Keratinocyte (primary cell): ENCODE measurements at places on chromosomes 13 and 19.
A peak's percentile ranks its signal among the peaks of the same experiment; 100 is the strongest.

- H3K27me3 ChIP-seq = no peaks in the 10 kb centered on the region
- no peak overlapping the region for H3K4me3 ChIP-seq
- no peaks in the 10 kb centered on the region for H3K36me3 ChIP-seq
- H3K27ac ChIP-seq = no peak overlapping the region
- H3K4me1 ChIP-seq = no peaks in the 10 kb centered on the region
- no peak for DNase-seq
Measured at GRCh38 chr13:65497265-65497664, 1732.9 kb downstream of the PCDH9 start.

DNA sequence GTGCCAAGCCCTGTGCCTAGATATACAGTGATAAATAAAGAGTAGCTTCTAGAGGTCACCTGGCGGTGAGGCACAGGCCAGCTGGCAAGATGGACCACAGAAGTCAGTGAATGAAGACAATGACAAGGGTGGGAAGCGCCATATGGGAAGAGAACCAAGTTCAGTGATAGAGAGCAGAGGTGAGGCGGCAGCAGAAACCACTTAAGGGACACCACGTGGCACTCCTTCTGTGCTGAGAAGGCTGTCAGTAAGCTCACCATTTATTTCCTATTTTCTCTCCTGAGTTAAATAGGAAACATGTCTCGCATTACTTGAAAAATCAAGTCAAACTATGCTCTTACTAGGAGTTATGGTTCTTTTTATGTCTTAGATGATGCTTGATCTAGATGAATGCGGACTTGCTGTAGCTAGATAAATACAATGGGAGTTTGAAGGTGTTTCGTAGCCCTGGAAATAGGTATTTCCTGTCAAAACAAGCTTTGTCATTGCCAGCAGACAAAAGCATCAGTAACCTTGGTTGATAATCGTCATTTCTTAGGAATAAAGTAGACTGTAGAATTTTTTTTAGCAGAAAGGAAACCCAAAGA is 17.8 kb downstream of the ALOX5AP start:
- DNase-seq = no peak
- no peak overlapping the region for H3K4me3 ChIP-seq
- peaks cover 20% of the 10 kb centered on the region for H3K27me3 ChIP-seq
- no peak overlapping the region for H3K27ac ChIP-seq
- no peaks in the 10 kb centered on the region for H3K36me3 ChIP-seq

DNA sequence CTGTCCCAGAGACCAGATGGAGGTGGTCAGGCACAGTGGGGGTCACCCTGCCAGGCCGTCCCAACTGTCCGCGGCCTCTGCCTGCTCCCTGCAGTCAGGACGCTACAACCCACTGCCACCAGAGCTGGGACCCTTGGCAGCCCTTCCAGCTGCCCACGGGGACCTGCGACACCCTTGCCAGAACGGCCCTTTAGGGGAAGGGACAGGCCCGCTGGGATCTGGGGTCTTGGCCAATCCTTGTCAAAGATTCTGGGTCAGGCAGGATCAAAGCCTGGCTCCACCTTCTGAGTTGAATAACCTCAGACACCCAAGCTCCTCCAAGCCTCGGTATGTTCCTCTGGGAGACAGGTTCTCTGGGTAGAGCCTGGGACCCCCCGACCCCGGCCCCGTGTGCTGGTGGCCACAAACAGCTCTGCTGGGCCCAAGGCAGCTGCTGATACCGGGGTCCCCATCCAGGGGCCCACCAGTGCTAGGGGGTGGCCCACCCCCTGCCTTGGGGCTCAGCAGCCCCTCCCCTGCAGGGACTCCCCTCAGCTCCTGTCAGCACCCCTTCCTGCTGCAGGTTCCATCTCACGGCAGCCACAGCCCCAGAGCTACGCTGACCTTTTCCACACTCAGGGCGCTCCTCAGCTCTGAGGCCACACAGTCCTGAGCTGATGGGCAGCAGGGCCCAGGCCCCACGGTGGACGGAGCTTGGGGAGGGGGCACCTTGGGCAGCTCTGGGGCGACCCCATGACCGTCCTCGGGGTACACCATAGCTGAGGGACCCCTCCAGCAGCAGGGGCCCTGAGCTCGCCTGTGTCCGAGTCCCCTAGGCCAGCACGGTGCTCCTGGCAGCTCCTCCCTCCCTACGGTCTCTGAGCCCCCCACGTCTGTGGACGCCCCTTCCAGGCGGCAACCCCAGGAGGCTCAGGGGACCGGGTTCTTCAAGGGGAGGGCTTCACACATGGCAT is 18.4 kb downstream of the SBNO2 start:
- peaks cover 19% of the 10 kb centered on the region for H3K4me1 ChIP-seq
- peaks cover 19% of the 10 kb centered on the region for H3K36me3 ChIP-seq
- no peak overlapping the region for H3K4me3 ChIP-seq
- H3K27ac ChIP-seq = peak overlapping the region; percentile 75

DNA sequence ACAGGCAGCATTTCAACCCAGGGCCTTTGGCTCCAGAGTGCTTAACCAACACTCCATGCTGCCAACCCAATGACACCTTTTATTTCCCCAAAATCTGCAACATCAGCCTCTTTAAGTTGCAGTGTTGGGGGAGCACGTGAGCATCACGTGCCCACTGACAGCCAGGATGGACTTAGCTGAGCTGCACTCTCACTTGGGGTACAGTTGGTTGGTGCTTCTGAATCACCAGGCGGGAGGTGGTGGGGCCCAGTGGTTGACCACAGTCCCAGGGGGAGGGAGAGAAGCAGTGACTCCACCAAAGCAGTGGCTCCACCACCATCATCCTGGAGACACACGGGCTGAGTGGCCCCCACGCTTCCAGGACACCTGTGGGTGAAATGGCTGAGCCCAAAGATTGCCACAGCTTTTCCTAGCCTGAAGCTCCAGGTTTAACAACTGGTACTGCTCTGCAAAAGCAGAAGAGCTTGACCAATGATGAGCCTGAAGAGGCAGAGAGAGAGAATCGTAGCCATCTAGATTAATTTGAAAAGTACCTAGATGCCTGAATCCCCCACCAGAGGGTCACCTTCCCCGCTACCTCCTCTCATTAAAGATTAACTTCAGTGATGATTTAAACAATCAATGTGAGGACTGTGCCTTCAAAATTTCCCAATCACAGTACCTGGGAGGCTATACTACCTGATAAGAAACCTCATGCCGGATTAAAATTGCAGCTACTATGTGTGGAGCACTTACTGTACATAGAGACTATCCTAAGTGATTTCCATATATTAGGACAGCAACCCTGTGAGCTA is 193.8 kb downstream of the FOXO1 start:
- no peaks in the 10 kb centered on the region for H3K4me1 ChIP-seq
- no peaks in the 10 kb centered on the region for H3K27me3 ChIP-seq
- no peaks in the 10 kb centered on the region for H3K36me3 ChIP-seq
- H3K27ac ChIP-seq = no peak overlapping the region

GRCh38 chr19:2732157-2732725 is 7.6 kb downstream of the SLC39A3 start:
- H3K4me3 ChIP-seq = no peak overlapping the region
- H3K36me3 ChIP-seq = peaks cover 13% of the 10 kb centered on the region
- H3K27ac ChIP-seq = no peak overlapping the region

DNA sequence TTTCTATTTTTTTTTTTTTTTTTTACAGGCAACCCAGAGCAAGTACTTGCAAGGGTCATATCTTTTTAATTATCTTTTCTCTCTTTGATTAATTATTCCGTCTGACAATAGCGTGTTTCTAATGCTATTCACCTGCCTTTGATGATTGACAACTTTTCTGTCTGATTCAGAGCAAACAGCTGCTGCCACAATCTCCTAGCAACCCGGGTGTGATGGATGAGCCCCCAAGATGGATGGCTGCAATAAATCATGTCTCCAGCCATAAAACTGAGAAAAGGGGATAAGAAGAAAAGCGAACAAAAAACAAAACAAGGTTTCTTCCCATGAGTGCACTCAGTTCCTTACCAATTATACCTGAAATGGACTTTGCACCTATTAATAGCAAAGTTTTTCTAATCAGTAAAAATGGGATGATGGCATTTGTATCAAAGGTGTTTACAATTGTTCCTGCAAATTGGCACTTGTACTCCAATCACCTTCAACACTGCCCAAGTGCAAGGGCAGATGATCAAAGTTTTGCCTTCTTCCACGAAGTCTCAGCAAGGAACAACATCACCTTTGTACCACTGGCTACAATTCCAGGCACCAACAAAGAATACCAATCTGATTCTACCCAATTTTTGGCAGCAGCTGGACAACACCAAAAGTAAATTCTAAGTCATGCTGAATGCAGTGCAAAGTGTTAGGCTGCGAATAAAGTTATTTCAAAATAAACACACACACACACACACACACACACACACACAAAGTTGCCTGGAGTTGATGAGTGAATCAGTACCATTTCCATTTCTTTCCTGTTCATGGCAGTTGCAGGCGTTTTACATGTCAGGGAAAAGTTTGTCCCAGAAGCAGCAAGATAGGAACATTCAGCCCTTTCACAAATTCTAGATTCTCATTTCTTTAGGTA is 12.0 kb downstream of the TSHZ3 start:
- H3K4me3 ChIP-seq = no peak overlapping the region
- H3K4me1 ChIP-seq = peaks cover 43% of the 10 kb centered on the region
- no peak for DNase-seq
- no peaks in the 10 kb centered on the region for H3K27me3 ChIP-seq
- no peak overlapping the region for H3K27ac ChIP-seq

- H3K4me3 ChIP-seq = no peak overlapping the region
- H3K27me3 ChIP-seq = no peaks in the 10 kb centered on the region
- no peaks in the 10 kb centered on the region for H3K36me3 ChIP-seq
- no peak for DNase-seq
Measured at GRCh38 chr19:8221161-8221560, 12.0 kb downstream of the CERS4 start.

- DNase-seq = no peak
- no peak overlapping the region for H3K27ac ChIP-seq
- H3K36me3 ChIP-seq = no peaks in the 10 kb centered on the region
- H3K4me1 ChIP-seq = no peaks in the 10 kb centered on the region
Measured at GRCh38 chr13:25186187-25186586, 14.1 kb upstream of the AMER2 start.

DNA sequence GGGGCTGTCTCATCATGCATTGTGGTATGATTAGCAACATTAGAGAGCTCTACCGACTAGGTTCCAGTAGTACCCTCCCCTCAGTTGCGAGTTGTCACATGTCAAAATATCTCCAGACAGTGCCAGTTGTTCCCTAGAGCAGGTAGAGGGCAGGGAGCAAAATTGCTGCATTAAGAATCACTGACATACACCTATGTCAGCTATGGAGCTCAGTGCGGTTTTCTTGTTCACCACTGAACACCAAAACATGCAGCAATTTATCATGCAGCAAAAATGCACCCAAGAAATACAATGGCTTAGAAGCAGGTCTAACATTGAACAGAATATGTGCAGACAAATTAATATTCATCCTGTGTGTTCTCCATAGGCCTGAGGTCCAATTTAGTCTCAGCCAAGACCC is 186.9 kb upstream of the STARD13 start:
- H3K4me3 ChIP-seq = no peak overlapping the region
- DNase-seq = peak; percentile 98
- H3K27ac ChIP-seq = peak overlapping the region; percentile 10
- H3K27me3 ChIP-seq = no peaks in the 10 kb centered on the region

GRCh38 chr13:31121379-31122140 is 40.1 kb downstream of the HSPH1 start:
- H3K4me3 ChIP-seq = no peak overlapping the region
- H3K4me1 ChIP-seq = peaks cover 2% of the 10 kb centered on the region
- no peak overlapping the region for H3K27ac ChIP-seq
- no peak for DNase-seq
- no peaks in the 10 kb centered on the region for H3K36me3 ChIP-seq

DNA sequence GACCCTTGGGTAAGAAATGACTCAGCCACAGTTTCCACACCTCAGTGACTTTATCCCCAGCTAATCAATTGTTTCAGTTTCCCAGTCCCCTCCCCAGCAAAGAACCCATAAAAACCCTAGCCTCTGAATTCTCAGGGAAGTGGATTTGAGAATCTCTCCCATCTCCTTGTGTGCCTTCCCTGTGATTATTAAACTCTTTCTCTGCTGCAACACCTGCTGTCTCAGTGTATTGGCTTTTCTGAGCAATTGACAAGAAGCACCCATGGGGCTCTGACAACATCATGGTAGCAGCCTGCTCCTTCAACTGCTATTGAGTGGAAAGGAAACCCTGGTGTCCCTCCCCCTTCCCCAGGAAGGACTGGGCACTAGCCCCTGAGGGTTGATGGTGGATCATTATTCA is 73.7 kb downstream of the UQCRFS1 start:
- H3K27me3 ChIP-seq = no peaks in the 10 kb centered on the region
- H3K4me1 ChIP-seq = no peaks in the 10 kb centered on the region
- DNase-seq = no peak
- no peaks in the 10 kb centered on the region for H3K36me3 ChIP-seq
- no peak overlapping the region for H3K27ac ChIP-seq
